ENCODE measurements at places on chromosomes 12 and 14.

GRCh38 chr12:125206711-125207110 is 141.5 kb downstream of the AACS start:
- no peak for DNase-seq

DNA sequence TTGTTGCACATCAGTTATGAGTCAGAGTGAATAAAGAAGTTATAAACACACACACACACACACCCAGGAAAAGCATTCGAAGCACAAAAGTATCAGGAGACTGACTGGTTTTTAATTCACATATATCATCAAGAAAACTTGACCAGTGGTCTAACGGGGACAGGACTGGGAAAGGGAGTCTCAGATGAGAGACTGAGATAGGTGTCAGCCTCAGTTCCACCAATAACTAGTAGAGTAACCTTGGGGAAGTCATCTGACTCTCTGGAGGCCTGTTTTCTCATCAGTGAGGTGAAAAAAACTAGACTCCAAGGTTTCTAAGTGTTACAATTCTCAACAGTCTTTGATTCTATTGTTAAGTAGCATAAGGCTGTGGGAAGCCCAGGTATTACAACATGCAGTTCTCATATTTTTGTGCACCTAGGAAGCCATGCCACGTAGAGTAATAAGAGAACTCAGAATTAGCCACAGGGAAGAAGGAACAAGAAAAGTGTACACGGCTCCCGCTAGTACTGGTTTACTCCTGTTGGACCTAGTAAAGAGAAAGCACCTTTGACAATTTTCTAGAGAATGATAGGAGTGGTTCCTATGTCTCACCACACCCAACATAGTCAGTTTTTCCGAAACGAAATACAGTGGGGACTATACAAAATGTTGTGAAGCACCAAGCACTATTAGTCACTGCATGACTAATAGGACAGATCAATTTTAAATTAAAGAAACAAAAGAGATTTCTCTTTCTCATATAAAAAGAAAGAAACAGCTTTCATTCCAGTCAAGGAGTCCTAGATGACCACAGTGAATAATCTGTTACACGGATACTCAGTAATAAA is 5.0 kb downstream of the PPTC7 start:
- DNase-seq, result peak; percentile 42

GRCh38 chr12:121085506-121086353 is 46.7 kb upstream of the OASL start:
- DNase-seq, result no peak

DNA sequence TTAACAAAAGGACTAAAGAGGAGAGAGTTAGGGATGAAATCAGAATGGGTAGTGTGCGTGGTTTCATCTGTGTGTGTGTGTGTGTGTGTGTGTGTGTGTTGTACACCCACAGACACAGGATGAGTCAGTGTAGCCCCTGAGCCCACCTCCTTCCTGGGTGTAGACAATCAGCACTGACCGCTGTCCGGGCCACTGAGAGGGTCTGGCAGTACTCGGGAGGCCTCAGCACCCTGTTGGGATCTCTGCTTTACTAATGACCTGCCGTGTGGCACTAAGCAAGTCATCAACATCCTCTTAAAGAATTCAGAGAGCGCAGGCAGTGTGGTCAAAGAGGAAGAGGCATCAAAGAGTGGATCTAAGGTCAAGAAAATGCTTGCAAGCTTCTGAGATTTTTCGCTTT is 112.6 kb downstream of the PRMT8 start:
- DNase-seq, result no peak

GRCh38 chr12:108401964-108402363 is 62.9 kb upstream of the CMKLR1 start:
- no peak for DNase-seq
